Mesothelial cell of epicardium (in vitro differentiated cells): ENCODE measurements at places on chromosomes 7 and 10. TPM values are rescaled to one million over a fixed set of nuclear protein-coding genes. Genes with fewer than 3 reads are reported as not detected.

DNA sequence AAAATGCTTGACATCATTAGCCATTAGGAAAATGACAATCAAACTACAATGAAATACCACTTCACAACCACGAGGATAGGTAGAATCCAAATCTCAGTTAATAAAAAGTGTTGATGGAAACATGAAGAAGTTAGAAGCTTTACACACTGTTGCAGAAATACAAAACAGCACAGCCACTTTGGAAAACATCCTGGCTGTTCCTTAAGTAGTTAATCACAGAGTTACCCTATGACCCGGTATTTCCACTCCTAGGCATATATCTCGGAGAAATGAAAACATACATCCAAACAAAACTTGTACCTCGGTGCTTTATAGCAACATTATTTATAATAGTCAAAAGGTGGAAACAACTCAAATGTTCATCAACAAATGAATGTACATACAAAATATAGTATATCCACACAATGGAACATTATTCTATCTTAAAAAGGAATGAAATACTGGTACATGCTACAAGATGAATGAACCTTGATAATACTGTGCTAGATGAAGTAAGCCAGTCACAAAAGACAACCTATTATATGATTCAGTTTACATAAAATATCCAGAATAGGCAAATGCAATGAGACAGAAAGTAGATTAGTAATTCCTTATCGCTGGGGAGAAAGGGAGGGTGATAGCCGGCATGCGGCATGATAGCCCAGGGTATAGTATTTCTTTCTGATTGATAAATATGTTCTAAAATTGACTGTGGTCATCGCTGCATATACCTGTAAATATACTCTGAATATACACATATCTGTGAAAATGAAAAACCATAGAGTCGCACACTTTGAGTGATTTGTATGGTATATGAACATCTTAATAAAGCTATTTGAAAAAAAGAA, 1.9 kb downstream of the VWDE start:
- H3K27me3 ChIP-seq = peaks cover 14% of the 10 kb centered on the region
- no peak for DNase-seq
- peaks cover 18% of the 10 kb centered on the region for H3K36me3 ChIP-seq
- peak overlapping the region; percentile 58 for H3K4me3 ChIP-seq

Gene LRIT1
- total RNA-seq = not detected in 3 replicates

Gene RUFY2
- total RNA-seq = 35.3 to 41.4 TPM (median 39.6 TPM) in 3 replicates

DNA sequence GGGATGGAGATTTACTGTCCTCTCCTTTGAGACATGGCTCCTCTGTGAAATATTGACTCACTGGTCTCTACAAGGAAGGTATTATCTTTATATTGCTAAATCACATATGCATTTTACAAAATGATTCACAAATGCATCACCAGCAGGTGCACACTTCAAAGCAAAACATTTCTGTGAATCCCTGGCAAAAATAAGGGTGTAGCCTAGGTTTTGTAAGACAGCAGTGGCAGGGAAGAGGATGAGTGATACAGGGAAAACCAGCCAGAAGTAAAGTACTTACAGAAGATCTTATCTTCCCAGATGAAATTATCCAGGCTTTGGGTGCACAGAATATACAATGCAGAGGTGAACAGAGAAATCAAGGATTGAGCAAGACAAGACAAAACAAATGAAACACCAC, 1094.6 kb downstream of the GATA3 start:
- H3K27me3 ChIP-seq = peaks cover 2% of the 10 kb centered on the region
- no peaks in the 10 kb centered on the region for H3K36me3 ChIP-seq
- no peak overlapping the region for H3K4me3 ChIP-seq
- H3K4me1 ChIP-seq = peaks cover 4% of the 10 kb centered on the region
- no peak overlapping the region for H3K27ac ChIP-seq

- peak overlapping the region; percentile 77 for H3K4me3 ChIP-seq
- H3K36me3 ChIP-seq = no peaks in the 10 kb centered on the region
- DNase-seq = no peak
Observed at GRCh38 chr10:122164023-122164601, 107.0 kb upstream of the BTBD16 start.

- H3K27me3 ChIP-seq = peaks cover 5% of the 10 kb centered on the region
- no peaks in the 10 kb centered on the region for H3K36me3 ChIP-seq
- H3K4me3 ChIP-seq = no peak overlapping the region
Observed at GRCh38 chr10:71178880-71179279, 33.5 kb upstream of the UNC5B start.

- no peaks in the 10 kb centered on the region for H3K36me3 ChIP-seq
- H3K4me1 ChIP-seq = peaks cover 21% of the 10 kb centered on the region
- DNase-seq = no peak
- H3K27ac ChIP-seq = no peak overlapping the region
Observed at GRCh38 chr10:3542185-3542611, 242.8 kb downstream of the KLF6 start.
